NCI-H1105 (cell line): ENCODE measurements at places on chromosomes 6 and 20.

- DNase-seq = no peak
These were observed 45.3 kb upstream of the HDDC2 start for GRCh38 chr6:125346926-125347563.

- no peak for DNase-seq
These were observed 15.8 kb downstream of the PROCR start for GRCh38 chr20:35187584-35188190.

DNA sequence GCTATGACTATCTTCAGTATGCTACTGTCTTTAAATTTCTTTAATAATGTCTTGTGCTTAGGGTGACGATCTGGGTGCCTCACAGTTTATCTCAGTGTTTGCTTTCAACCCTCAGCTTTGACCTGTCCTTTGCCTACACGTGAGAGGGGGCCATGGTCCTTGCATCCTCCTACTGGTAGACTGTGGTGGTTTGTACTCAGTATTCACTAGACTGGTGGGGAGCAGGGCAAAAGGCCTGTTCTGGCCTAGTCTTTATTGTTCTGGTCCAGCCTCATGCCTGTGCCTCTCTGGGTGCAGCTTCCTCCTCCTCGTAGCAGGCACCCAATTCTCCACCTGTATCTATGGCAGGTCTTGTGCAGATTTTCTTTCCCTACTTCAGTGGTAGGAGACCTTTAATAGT, 354.9 kb downstream of the CD109 start:
- no peak for DNase-seq

DNA sequence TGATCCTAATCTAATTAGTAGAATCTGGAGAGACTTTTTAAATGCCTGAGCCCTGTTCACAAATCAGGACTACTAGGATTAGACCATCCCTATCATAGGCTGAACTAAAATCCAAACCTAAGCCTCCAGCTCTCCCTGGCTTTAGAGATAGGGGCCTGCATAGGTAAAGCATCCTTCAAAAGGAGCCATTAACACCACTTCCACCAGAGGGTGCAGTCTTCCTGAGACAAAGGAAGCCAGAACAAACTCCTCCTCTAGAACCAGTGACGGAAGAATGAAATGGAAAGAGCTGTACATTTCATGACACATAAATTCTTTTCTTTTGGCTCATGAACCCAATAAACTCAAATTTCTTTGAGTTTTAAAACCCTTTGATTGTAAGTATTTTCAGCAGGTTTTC, 291.2 kb upstream of the ADGRB3 start:
- peak; percentile 44 for DNase-seq

GRCh38 chr6:166958926-166959861, 2.8 kb upstream of the RNASET2 start:
- DNase-seq = no peak

GRCh38 chr6:71373943-71374342, 85.3 kb downstream of the OGFRL1 start:
- no peak for DNase-seq

GRCh38 chr6:44023586-44024454, 103.4 kb downstream of the MRPL14 start:
- DNase-seq = no peak

DNA sequence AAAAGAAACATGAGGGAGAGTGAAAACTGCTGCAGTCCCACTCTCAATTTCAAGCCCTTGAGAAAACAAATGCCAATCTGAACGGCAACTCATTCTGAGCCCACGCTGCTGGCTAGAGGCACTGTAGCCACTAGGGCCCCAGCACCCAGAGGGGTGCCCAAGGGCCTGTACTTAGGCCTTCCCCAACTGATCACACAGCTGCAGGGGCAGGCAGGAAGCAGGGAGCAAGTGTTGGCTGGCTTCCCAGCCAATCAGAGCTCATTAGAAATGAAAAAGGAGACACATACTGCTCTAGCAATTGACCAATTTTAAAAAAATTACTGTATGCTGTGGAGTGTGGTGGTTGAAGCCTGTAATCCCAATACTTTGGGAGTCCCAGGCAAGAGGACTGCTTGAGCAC, 3.7 kb upstream of the BEND3 start:
- DNase-seq = no peak

- DNase-seq = no peak
These were observed 122.2 kb downstream of the AFG1L start for GRCh38 chr6:108417027-108417426.

- no peak for DNase-seq
These were observed 199.5 kb upstream of the CNR1 start for GRCh38 chr6:88365656-88366055.

DNA sequence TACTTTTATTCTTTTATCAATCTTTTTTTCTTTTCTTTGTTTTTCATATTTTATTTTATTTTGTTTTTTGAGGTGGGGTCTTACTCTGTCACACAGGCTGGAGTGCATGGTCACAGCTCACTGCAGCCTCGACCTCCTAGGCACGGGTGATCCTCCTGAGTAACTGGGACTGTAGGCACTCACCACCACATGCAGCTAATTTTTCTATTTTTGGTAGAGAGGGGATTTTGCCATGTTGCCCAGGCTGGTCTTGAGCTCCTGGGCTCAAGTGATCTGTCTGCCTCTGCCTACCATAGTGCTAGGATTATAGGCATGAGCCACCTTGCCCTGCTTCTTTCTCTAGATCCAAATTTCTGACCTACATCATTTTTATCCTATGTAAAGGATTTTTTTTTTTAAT, 153.2 kb downstream of the CDKAL1 start:
- DNase-seq = no peak

- DNase-seq = no peak
These were observed 228.2 kb downstream of the MYLK4 start for GRCh38 chr6:2522521-2522920.

DNA sequence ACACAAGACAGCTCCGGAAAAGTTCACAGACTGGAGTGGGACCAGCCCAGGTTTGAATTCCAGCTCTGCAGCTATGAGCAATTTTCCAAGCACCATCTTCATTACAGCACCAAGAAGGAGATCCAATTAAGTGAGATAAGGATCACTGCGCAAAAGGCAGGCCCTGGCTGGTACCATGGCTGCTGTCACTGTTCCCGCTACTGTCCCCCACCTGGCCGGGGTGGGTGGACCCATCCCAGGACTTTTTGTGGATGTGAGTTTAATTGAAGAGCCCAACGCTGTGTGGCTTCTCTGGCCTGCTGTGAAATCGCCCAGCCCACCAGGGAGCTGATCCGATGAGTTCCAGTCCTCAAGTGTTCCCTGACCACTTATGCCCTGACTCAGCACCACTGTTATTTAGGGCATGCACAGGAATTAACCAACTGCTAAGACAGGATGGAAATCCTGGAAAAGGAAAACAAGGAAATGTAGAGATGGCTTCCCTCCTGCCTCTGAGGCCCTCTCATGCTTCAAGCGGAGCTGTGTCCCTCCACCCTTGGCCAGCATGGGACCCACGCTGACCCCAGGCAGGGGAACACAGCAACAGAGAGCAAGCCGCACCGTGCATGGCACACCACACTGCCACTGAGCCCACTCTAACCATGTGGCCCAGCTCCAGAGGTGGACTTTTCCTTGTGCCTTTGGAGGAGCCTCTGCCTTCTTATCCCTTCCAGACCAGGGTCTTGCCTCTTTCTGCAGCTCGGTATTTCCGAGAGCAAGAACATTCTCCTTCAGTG, 150.0 kb upstream of the CST7 start:
- DNase-seq = no peak

- no peak for DNase-seq
These were observed 10.8 kb downstream of the ASXL1 start for GRCh38 chr20:32368925-32369324.

DNA sequence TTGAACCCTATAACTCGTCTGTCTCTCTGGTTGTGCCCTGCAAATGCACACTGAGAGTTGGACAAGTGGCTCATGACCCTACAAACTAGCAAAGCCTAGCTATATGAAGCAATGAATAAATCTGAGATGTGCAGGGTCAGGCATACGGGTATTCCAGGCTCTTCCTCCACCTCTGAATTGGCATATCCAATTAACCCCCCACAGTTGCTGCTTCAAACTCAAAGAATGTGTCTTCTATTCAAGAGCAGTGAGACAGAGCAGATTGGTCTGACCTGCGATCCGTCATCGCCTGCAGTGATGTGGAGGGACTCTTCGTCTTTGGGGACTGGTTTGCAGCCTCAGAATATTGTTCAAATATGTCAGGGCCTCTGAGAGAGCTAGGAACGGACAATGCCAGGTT, 59.8 kb downstream of the LAMP5 start:
- DNase-seq = no peak

DNA sequence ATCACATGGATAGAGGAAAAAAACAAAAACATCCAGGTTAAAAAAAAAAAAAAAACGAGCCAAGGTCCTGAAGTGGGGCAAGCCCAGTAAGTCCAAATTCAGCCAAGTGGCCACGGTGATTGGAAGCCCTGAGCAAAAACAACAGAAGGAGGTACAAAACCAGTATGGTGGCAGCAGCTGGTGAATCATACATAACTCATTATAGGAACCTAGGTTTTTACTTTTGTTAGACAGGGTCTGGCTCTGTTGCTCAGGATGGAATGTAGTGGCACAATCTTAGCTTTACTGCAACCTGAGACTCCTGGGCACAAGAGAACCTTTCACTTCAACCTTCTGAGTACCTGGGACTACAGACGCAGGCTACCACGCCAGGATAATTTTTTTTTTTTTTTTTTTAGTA, 22.7 kb upstream of the MYB start:
- no peak for DNase-seq

- peak; percentile 91 for DNase-seq
These were observed 126.9 kb downstream of the MRPL14 start for GRCh38 chr6:44000164-44000842.

GRCh38 chr6:89214197-89214596, 3.0 kb downstream of the GABRR1 start:
- DNase-seq = no peak

- DNase-seq = no peak
These were observed 2.7 kb downstream of the SDCBP2 start for GRCh38 chr20:1326031-1326930.

- no peak for DNase-seq
These were observed 104.0 kb downstream of the GJA1 start for GRCh38 chr6:121539439-121539838.

DNA sequence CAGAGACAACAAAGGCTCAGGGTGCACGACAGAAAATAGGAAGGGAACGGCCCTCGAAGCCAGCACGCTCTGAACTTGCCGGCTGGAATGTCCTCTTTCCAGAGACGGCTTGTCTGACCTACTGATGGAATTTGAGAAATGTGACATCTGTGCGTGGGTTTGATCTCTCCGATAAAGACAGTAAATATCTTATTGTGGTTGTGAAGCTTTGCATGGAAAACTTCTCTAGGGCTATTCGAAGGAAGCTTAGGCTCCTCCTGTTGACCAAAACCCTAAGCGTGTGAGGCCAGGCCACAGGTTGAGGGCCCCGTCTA, 247.3 kb downstream of the ZNF217 start:
- DNase-seq = no peak

- no peak for DNase-seq
These were observed 116.6 kb upstream of the TRAF3IP2 start for GRCh38 chr6:111722179-111722731.

DNA sequence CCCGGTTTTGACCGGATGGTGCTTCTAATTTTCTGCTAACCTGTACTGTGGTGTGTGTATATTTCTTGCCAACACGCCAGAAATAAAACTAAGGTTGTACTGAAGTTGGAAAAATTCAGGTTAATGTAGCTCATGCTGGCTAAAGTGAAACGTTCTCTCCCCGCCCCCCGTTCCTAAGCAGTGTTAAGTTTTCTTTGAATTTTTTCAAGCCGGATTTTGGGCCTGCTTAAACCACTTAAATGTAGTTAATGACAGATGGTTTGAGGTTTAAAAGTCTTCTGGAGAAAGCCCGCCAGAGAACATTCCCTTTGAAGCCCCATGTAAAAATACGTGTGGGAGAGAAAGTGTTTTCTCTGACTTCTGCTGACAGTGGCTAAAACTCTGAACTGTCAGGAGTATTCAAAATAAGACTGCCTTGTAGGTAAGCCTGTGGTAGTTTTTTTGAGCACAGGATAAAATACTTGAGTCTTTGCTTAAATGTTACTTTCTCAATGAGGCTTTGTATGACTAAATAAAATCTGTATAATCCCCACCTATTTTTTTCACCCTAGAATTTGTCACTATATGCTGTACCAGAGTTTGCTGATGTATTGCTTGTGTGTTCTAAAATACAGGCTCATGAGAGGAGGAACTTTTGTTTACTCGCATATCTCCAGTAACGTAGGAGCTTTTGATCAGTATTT, 101.3 kb downstream of the OR2B2 start:
- DNase-seq = no peak

- DNase-seq = no peak
These were observed 79.3 kb downstream of the TCP11 start for GRCh38 chr6:35061651-35062410.

- no peak for DNase-seq
These were observed 167.1 kb downstream of the SMOC2 start for GRCh38 chr6:168608113-168608400.

DNA sequence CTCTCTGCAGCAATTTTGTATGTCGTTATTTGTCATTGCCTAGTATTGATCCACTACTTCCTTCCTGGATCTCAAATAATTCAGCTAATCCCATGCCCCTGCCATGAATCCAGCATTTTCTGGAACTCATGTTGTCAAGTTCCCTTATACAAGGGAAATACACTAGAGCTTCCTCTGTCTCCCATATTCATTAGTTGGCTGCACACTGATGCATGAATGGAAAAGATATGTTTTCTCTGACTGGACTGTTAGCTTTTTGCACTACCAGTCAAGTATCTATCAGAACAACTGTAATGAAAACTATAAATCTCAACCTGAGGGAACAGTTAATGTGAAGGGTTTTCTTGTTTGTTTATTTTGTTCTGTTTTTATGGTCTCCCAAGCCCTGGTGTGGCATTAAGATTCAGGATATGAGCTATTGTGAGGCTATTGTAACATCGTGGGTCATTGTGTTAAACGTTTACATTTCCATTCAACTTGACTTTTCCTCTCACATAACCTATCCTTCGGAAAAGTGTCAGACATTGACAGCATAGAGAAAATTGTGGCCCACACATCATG, 102.5 kb upstream of the FAM8A1 start:
- no peak for DNase-seq

DNA sequence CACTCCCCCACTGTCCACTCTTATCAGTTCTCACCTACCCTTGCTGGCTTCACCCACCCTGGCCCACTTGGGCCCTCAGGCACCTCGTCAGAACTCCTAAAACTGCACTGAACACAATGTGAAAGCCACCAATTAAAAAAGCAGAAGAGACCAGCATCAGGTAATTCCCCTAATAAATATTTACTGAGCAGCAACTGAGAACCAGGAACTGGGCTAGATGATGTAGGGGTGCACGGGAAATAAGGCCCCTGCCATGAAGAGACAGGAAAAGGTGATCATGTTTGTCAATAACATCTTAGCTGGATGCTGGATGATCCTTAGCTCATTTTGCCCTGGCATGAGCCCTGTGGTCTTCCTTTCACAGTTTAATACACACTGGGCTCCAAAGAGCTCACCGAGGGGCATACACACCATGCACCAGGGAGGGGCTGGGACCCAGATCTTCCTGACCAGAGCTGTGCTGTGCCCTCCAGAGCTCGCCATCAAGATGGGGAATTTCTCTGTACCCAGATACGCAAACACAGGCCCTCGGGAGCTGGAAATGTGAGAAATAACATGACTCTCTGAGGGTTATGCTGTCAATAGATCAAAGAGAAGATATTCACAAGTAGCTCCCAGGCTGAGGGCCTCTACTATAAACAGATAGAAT, 113.6 kb upstream of the SLC22A16 start:
- DNase-seq = no peak
